ENCODE measurements at places on chromosomes 16 and 17.

DNA sequence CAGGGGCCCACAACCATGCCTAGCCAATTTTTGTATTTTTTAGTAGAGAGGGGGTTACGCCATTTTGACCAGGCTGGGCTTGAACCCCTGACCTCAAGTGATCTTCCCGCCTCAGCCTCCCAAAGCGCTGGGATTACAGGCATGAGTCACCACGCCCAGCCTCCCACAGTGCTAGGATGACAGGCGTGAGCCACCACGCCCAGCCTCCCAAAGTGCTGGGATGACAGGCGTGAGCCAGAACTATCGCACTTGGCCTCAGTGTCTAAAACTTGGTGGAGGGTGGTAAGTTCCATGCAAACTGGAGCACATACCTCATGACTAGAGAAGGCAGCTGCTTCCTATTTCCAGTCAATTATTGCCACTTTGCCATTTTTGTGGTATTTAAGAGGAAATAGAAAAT is 7.1 kb downstream of the HSD17B2 start:
- DNase-seq: no peak

GRCh38 chr17:57372156-57372555 is 115.8 kb downstream of the MSI2 start:
- DNase-seq: no peak

- no peak for DNase-seq
Measured at GRCh38 chr17:30236766-30237165, 1.3 kb upstream of the SLC6A4 start.

DNA sequence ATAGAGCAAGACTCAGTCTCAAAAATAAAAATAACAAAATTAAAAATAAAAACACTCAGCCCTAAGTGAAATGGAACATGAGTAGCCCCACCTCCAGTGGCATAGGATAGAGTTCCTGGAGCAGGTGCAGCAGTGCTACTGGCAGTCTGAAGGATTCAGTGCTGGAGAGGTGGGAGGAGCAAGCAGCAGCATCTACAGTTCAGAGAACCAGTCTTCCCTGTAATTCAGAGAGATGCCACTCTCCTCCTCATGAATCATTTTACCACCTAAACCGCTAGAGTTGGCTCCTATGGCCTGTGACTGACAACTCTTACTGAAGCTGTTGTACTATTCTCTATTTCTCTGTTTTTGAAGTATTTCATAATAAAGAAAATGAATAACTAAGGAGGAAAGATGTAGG is 56.0 kb upstream of the SMURF2 start:
- DNase-seq: no peak

DNA sequence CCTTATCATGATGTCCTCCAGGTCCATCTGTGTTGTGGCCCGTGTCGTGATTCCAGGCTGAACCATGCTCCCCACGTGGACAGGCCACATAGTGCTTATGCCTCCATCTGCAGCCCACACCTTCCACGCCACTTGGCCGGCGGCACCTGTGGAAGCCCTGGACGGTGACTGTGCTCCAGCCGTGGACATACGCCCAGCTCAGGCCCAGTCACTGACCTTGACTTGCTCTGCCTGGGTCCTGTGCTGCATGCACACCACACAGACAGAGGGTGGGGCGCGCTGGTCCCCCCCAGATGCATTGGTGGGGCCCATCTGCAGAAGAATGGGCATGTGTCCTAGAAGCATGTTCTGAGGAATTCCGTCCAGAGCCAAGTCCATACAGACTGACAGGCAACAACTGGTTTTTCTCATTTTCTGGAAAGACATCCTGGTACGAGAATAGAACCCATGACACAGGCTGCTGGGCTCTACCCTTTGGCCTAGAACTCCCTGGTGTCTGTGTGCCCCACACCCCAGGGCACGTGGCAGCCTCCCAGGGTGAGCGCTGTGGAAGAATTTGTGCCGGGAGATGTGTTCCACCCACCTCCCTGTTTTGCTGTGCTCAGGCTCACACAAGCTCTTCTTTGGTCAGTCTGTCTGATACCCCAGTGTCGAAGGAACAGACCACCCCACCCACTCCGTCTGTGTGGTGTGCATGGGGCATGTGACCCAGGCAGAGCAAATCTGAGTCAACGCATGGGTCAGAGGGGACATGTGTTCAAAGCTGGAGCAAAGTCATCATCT is 39.5 kb downstream of the GPT2 start:
- no peak for DNase-seq

- DNase-seq: no peak
Measured at GRCh38 chr16:4767872-4768548, 1.0 kb upstream of the ZNF500 start.

- no peak for DNase-seq
Measured at GRCh38 chr17:82424001-82424862, 5.8 kb upstream of the OGFOD3 start.

DNA sequence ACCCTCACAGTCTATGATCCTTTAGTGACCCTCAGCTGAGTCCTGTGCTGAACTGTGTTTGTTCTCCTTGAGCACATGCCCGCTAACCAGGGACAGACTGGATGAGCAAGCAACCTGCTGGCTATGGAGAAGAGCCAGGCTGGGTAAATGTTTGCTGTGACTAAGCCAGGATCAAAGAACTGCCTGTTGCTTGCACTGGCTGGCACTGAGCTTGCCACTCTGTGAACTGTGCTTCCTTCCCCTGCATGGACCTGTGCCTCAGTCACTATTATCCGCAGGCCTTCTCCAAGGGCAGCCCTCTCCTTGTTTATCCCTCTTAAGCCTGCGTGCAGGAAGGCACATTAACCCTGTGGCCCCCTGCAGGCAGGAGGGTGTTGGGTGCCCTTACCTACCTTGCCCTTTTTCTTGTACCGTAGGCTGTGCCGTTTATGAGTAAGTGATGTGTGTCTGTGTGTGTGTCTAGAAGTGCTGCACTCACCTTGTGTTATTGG is 7.4 kb downstream of the PNPO start:
- no peak for DNase-seq

DNA sequence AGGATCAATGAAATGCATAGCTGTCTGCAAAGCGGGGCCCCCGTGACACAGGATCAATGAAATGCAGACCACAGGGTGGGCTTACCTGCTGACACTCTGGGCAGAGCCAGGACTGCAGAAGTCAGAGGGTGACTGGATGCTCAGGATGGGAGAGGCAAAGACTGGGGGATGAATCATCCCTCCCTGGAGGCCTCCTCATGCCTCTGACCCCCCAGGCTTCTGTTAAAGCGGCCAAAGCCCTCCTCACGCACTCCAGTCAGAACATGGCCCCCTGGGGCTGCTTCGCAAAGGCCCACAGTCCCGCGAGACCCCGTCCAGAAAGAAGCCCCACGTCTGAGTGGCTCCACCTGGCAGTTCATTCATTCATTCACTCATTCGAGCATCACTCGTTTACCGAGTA is 38.4 kb upstream of the FOXF1 start:
- DNase-seq: no peak

- no peak for DNase-seq
Measured at GRCh38 chr16:30720086-30720485, 21.1 kb downstream of the SRCAP start.

DNA sequence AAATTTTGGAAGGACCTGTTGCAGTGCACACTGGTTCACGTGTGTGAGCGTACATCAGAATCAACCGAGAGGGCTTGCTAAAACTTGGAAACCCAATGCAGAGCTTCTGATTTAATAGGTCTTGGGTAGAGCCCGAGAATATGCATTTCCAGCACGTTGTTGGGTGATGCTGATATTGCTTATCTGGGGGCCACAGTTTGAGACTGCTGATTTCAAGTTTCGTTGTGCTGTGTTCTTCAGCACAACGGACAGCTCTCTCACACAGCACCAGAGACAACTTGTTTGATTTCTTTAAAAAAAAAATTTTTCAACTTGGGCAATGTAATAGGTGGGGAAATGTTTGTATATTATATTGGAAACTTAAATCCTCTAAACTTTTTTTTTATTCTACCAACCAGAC is 9.4 kb downstream of the OR4D2 start:
- no peak for DNase-seq

- DNase-seq: no peak
Measured at GRCh38 chr17:48499248-48499647, 31.6 kb downstream of the HOXB1 start.

GRCh38 chr17:69717214-69717613 is 302.7 kb downstream of the MAP2K6 start:
- DNase-seq: no peak

DNA sequence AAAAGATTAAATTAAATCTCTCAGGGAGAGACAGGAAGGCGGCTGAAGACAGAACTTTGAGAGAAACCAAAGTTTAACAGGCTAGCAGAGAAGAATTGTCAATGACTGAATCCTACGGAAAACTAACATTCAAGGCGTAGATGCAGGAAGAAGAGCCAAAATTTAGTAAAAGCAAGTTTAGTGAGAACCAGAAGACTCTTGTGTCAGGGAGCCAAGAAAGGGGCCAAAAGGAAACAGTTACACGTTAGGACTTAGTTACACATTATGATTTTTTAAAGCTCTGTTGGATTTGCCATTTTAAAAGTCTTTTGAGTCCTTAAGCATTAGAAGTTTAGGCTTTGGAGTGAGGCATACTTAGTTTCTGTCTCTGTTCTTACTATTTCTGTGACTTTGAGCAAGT is 164.6 kb downstream of the CHD9 start:
- no peak for DNase-seq

DNA sequence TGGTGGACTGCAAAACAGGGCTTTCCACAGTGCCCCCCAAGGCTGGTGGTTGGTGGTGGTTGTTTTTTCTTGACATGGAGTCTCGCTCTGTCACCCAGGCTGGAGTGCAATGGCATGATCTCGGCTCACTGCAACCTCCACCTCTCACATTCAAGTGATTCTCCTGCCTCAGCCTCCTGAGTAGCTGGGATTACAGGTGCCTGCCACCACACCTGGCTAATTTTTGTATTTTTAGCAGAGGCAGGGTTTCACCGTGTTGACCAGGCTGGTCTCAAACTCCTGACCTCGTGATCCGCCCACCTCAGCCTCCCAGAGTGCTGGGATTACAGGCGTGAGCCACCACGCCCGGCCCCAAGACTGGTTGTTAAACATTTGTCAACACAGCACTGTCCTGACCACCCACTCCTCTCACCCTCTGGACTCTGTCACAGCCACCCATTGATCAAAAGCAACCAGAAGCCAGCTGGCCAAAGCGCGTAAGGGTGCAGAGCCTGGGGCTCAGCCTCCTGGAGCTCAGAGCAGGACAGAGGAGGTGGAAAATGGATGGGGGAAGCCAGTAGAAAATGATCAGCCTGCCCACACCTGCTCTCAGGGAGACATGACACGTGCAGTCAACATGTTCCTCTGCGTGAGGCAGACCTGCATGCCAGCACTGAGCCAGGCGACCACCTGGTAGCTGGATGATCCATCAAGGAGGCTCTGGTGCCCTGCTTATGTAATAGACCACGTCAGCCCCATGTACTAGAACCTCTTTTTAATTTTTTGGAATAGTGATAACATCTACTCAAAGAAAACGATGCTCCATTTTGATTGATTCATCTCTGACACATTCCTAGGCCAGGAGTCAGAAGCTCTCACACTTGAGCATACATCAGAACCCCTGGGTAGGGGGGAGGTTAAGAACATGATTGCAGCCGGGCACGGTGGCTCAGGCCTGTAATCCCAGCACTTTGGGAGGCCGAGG is 14.8 kb upstream of the OSGIN1 start:
- DNase-seq: no peak

GRCh38 chr17:50312308-50312707 is 33.6 kb upstream of the XYLT2 start:
- DNase-seq: no peak

- no peak for DNase-seq
Measured at GRCh38 chr17:16887523-16888095, 84.3 kb downstream of the TNFRSF13B start.

DNA sequence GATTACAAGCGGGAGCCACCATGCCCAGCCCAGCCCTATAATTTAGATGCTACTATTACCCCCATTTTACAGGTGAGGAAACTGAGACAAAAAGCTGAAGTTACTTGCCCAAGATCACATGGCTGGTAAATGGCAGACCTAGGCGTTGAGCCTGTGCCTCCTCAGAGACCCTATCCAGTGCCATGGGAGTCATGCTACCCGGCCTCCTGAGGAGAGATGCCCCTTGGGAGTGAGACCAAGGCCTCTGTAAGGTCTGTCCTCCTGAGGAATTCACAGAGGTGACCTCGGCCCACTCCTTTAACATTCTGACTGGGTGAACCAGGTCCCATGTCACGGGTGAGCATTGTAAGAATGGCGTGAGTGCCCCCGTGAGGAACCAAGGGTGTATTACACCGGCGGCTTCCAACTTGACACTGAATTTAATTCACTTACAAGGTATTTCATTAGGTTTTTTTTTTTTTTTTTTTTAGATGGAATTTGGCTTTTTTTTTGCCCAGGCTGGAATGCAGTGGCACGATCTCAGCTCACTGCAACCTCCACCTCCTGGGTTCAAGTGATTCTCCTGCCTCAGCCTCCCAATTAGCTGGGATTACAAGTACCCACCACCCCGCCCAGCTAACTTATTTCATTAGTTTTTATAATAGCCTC is 95.7 kb downstream of the ABCC6 start:
- DNase-seq: peak; percentile 22
